ENCODE measurements at places on chromosomes 1 and 21.

GRCh38 chr1:159594625-159595405 lies 7.2 kb downstream of the APCS start:
- DNase-seq: no peak

DNA sequence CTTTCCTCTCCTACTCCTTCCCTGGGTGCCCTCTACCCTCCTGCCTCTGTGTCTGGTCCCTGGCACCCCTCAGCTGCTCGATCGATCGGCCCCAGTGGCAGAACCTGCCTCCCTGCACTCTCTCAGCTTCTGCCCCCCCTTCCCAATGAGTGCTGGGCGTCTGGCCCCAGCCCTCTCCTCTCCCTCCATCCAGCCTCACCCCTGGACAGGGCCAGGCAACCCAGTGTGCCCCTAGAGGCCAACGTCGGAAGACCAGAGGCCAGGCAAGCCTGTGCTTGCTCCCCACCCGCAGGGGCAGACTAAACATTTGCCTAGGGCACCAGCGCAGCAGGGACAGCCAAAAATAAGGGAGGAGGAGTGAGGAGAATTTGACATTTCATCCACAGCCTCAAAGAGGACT lies 43.5 kb downstream of the LGR6 start:
- DNase-seq: peak; percentile 25

DNA sequence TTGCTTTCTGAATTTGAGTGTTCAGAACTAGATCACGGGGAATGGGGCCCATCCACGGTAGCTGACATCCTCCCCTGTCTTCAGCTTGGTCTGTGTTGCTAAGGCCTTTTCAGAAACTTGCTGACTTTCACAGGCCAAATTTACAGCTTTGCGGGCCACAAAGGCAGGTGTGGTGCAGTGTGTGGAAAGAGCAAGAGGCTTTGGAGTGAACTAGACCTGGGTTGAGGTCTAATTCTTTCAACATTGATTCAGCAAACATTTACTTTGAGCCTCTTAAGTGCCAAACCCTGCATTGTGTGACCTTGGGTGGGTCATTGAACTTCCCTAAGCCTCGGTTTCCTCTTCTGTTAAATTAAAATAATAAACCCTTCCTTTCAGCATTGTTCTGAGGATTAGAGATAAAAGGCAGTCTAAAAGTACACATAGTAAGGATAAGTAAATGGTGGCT lies 24.3 kb downstream of the STPG1 start:
- no peak for DNase-seq

- no peak for DNase-seq
Observed at GRCh38 chr1:2921970-2922686, 99.1 kb upstream of the ACTRT2 start.

GRCh38 chr1:26820784-26821269 lies 5.7 kb upstream of the ZDHHC18 start:
- peak; percentile 92 for DNase-seq

- no peak for DNase-seq
Observed at GRCh38 chr1:80444171-80444570, 1356.6 kb upstream of the ADGRL2 start.

DNA sequence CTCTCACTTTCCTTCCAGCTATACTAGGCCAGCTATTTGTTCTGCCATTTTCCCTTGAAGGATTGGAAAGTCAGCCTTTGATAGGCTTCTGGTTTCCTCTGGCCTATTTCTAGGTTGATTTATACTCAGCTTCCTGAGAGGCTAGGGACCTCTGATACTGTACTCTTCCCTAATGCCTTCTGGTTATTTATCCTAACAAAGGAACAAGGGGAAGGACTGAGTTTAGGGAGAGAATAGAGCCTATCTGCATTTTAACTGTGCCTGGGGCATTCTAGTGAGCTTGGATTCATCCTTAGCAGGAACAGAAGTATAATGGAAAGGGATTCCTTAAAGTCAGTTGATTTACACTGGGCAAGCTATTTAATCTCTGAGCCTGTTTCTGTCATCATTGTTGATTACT lies 11.8 kb upstream of the TMEM39B start:
- DNase-seq: no peak

DNA sequence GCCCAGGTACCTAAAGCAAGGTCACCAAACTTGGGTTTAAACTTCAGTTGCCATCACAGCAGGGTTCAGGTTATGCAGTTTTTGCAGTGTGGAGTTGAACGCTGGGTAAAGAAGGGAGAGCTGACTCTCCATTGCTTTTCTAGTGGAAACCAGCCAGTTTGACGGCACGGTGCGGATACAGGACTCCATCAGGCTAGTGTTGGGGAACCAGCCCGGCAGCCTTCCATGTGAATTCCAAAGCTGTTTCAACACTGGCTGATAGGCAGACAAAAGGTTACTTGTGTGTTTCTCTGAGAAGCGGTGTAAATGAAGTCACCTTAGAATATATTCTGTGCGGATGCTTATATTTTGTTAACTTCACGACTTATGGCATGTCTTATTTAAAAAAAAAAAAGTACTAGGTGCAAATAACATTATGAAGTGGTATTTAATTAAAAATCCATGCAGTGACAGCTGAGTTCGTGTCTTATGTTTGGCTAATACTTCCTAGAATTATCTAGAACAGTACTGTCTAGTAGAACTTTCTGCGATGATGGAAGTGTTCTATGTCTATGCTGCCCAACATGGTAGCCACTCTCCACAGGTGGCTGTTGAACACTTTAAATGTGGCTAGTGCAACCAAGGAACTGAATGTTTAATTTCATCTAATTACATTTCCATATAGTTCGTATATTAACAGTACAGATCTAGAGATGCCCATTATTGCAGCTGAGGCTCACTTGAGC lies 29.9 kb upstream of the RCAN3 start:
- DNase-seq: no peak
